Motor neuron (in vitro differentiated cells): ENCODE measurements at places on chromosomes 4 and X.
A peak's percentile ranks its signal among the peaks of the same experiment; 100 is the strongest.

DNA sequence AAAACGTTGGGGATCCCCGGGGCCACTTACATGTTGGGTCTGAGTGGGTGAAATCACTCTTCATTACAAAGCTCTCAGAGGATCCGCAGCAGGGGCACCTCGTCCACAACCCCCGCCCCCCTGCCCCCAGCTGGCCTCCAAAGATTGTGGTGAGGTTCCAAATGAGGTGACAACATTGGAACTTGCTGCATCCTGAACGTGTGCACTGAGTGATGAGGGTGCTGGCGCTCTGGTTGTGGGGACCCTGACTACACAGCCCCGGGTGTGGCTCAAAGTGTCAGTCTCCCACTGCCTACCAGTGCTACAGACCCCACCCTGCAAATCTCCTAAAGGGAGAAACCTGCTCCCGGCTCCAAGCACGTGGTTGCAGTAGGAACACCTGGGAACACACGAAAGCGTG is 111.9 kb downstream of the PHKA2 start:
- ATAC-seq = no peak

DNA sequence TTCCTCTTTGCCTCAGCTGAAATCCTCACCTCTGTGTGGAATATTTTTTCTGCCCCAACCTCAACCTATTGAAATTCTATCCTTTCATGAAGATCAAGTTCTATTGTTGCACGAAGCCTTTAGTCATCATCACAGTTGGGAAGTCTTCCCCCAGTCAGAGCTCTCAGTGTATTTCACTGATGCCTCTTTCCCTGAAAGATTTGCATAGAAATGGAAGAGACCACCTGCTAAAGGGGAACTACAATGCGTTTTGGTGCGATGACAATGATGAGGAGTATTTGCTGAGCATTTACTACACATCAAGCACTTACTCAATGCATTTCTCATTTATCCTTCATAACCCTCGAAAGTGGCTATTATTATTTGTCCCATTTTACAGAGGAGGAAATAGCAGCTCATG is 151.2 kb upstream of the KLF3 start:
- ATAC-seq = no peak

DNA sequence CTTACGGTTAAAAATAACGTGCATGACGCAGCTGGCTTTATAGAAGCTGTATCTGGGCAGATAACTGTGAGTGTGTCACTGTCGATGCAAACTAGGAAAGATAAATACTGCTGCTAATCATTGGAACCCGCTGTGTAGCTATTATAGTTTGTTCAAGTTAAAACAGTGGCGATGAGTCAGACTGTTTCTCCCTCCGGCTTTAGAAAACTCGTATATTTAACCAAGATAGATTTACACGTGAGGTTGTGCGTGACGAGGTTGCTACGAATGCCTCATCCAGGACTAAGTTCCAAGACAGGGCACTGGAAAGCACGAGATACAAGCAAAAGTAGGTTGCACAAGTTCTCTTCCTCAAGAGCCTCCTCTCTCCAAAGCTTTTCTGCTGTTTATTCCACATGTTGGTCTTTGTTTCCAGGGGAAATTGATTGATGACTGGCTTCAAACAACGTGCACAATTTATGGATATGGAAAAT is 270.7 kb downstream of the FBXW7 start:
- ATAC-seq = peak; percentile 93

- ATAC-seq = peak; percentile 26
Observed at GRCh38 chr4:13821522-13821921, 194.0 kb upstream of the BOD1L1 start.

DNA sequence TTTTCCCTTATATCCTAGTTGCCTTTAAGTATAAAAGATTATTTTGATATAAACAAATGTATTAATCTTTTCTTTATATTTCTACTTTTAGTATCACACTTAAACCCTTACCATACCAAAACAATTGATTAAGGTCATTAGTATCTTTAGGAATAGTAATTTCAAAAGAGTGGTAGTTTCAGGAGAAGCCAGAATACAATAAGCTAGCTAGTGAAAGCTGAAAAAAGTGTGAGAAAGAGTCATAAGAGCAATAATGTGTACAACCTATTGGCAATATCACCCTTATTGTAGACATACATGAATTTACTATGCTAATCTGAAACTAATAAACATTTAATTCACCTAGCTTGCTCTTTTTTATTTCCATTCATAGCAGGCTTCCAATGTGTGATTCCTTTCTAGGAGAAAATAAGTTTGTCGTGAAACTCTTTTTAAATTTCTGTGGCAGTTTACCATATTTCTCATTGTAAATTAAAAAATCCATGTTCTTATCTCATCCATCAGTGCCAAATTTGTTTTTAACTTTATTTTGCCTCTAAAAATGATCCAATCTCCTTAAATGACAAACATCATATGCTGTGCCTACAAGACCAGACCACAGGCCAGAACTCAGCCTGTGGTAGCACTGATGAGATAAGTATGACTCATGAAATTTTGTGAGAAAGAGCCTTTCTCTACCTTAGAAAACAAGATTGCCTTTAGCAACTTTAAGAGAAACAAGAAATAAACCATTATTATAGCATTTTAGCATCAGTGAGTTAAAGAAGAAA is 8.1 kb downstream of the NEK1 start:
- peak; percentile 39 for ATAC-seq

- ATAC-seq = peak; percentile 95
Observed at GRCh38 chr4:159706704-159707103, 603.8 kb downstream of the RAPGEF2 start.

- ATAC-seq = no peak
Observed at GRCh38 chr4:6873291-6873690, 36.3 kb upstream of the TBC1D14 start.

- ATAC-seq = no peak
Observed at GRCh38 chr4:100339870-100340269, 149.6 kb upstream of the DDIT4L start.

DNA sequence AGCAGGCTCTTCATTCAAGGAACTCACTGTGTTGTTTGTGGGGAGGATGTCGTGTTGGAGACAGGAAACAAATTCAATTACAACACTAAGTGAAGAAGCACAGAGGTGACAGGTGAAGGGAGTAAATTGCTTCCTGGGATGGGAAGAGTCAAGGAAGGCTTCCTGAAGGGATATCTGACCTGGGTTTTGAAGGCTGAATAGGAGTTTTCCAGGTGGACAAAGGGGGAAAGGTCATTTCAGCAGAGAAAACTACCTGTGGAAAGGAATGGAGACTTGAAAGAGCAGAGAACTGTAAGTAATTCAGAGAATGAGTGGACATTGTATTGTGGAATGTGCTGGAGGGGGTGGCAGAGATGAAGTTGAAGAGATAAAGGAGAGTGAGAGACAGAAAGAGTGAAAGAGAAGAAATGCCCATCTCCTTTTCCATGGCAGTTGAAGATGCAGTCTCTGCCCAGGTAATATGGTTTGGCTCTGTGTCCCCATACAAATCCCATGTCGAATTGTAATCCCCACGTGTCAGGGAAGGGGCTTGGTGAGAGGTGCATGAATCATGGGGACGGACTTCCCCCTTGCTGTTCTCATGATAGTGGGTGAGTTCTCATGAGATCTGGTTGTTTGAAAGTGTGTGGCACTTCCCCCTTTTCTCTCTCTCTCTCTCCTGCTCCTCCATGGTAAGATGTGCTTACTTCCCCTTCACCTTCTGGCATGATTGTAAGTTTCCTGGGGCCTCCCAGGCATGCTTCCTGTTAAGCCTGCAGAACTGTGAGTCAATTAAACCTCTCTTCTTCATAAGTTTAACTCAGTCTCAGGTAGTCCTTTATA is 205.7 kb upstream of the BCOR start:
- ATAC-seq = no peak

DNA sequence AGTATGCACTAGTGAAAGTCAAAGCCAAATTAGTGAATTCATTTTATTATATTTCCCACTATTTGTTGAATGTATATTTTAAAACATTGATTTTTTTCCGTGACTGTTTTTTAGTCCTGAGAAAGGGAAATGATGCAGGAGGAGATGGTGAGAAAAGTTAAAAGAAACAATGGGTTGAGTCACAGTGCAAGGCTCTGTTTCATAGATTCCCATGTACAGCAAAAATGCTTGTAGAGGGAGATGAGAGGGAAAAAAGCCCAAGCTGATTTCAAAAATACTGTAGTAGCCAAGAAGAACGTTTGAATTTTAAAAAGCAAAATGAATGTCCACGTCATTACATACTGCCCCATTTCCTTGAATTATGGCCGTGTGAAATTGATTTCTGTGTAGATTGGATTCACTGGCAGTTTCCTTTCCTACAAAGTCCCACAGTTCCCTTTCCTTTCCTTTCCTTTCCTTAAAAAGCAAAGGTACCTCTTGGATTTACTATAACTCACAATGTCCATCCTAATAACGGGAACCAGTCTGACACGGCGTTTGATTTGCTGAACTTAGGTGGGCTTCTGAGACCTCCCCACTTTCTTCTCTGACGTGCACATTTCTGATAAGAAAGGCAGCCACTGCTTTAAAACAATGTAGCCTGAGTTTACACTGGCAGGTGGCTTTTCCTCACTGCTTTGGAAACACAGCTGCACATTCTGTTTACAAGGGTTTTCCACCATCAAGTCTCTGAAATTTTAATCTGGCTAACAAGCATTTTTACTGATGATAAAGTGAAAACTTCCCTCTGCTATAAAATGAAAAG is 63.7 kb downstream of the SPCS3 start:
- no peak for ATAC-seq

DNA sequence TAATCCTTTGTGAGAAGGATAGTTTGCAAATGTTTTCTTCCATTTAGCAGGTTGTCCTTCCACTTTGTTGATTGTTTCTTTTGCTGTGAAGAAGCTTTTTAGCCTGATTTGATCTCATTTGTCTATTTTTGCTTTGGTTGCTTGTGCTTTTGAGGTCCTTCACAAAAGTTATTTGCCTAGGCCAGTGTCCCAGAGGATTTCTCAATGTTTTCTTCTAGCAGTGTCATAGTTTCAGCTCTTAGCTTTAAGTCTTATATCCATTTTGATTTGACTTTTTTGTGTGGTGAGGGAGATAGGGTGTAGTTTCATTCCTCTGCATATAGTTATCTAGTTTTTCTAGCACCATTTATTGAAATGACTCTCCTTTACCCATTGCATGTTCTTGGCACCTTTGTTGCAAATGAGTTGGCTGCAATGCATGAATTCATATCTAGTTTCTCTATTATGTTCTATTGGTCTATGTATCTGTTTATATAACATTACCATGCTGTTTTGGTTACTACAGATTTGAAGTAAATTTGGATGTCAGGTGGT is 41.8 kb upstream of the ANTXR2 start:
- no peak for ATAC-seq

GRCh38 chrX:30615229-30615628 is 37.7 kb upstream of the TASL start:
- ATAC-seq = no peak

- peak; percentile 34 for ATAC-seq
Observed at GRCh38 chr4:165364452-165365080, 14.2 kb upstream of the CPE start.

- ATAC-seq = no peak
Observed at GRCh38 chr4:83858131-83858530, 322.2 kb downstream of the GPAT3 start.

DNA sequence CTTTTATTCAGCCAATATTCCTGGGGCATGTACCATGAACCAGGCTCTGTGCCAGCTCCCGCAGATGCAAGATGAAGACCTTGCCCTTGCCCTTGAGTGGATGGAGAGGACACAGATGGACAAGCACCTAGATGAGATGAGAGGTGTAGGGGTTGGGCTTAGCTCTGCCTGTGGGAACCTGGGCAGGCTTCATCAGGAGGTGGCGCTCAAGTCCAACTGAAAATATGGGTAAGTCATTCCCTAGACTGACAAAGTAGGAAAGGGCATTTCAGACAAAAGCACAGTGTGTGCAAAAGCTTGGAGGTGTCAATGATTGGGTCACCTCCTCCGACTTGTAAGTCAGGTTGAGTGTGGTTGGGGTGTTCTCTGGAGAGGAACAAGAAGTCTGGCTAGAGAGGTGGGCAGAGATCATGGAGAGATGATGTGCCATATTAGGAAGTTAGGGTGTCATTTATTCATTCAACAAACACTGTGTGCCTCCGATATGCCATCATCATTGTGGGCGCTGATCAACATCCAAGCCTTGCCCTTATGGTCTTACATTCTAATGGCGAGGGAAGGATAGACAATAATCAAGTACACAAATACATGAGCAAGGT is 64.6 kb downstream of the ANAPC4 start:
- ATAC-seq = peak; percentile 91

DNA sequence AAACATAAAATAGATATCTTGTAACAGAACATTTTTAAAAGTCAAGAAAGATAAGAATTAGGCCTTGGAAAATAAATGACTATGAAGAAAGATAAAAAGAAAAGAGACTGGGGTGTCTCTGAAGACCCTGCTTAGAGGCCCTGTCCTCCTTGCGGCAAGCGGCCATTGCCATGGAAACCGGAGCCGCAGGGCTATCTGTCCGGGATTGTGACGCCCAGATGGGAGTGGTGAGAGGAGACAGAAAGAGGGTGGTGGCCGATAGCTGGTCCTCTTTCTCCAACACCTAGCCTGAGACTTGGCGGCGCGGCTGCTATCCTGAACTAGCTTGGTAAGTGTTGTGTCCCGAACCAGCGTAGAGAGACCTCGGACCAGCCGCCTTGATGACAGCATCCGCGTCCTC is at the start of gene DUSP21:
TSS of gene DUSP21 (plus strand) at position 269 of the 400 bp plus-strand sequence. CDS start at position 381, 112 bp downstream.
- ATAC-seq = no peak

- ATAC-seq = no peak
Observed at GRCh38 chr4:60657041-60657440, 543.1 kb upstream of the ADGRL3 start.

DNA sequence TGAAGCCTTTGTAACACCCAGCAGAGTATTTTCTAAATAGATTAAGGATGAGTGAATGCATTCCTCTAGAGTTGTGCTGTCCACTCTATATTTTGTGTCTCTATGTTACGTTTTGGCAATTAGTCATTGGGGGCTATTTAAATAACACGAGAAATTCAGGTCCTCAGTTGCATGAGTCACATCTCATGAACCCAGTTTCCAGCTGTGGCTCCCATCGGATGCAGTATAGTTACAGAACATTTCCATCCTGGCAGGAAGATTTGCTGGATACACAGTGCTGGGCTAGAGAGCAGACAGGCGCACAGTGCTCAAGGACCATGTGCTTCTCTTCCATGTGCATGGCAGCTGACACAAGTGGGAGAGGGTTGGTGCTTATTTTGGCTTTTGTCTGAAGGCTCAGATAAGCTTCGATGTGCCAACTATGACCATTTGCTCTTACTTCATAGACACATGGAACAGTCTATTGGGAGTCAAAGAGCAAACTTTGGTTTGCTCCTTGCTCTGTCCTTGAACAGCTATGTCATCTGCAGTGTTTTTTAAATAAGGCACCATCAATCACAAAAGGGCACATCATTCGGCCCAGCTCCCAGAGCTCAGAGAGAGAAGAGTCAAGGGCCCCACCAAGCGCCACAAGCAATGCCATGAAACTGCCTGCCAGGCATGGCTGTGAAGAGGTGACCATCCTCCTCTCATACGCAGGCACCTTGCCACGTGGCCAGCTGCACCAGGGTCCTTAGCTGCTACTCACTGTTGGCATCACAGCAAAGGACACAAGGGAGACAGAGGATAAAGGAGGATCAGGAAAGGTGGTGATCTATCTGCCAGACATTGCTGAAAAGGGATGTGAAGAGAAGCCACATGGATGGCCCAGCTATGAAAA is 8.1 kb upstream of the STS start:
- ATAC-seq = no peak
